Stimulated activated CD8-positive, alpha-beta memory T cell treated with anti-CD3 and anti-CD28 coated beads, Interleukin-7, amount 100 ng/mL, for 1 hour (primary cell): ENCODE measurements at places on chromosomes 1 and 21.

DNA sequence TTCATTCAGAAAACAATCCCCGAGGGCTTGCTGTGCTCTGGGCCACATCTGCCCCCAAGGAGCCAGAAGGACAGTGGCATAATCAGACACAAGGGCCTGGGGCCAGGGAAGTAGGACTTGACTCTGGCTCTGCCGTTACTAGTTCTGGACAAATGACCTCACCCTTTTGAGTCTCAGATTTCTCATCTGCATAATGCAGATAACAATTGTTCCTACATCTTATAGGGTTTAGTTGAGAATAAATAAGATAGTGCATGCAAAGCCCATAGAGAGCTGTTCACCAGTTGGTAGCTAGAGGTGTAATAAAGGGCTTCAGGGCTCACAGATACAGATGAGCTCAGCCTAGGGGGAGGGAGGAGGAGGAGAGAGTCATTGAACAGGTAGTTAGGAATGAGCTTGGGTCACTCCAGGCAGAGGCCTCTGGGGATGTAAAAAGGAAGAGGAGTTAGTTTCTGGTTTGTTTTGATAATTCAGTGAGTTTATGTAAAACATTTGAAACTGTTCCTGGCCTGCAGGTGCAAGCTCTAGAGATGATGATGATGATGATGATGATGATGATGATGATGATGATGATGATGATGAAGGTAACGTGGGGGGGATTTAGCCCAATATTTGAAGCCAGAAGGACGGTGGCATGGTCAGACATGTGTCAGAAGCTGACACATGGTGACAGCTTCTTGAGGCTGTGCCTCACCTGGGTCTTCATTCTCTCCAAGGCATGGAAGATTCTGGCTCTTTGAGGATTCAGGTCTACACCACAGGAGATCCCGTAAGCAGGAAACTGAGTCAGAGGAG is 858 bp downstream of the LACTBL1 start:
- DNase-seq = no peak

- no peak for DNase-seq
Measured at GRCh38 chr1:169497317-169497716, 11.6 kb upstream of the SLC19A2 start.

GRCh38 chr1:157073944-157074685 is 25.5 kb downstream of the ETV3L start:
- no peak for DNase-seq

GRCh38 chr1:54882519-54882918 is 4.5 kb downstream of the DHCR24 start:
- DNase-seq = no peak

GRCh38 chr1:184825571-184825970 is 70.9 kb upstream of the EDEM3 start:
- no peak for DNase-seq

- DNase-seq = no peak
Measured at GRCh38 chr1:244118109-244118761, 67.2 kb downstream of the ZBTB18 start.

- DNase-seq = no peak
Measured at GRCh38 chr1:25091658-25092057, 140.6 kb downstream of the SYF2 start.

GRCh38 chr1:74712881-74713280 is 20.0 kb downstream of the CRYZ start:
- no peak for DNase-seq

GRCh38 chr1:170360601-170361000 is 171.4 kb upstream of the GORAB start:
- DNase-seq = no peak

DNA sequence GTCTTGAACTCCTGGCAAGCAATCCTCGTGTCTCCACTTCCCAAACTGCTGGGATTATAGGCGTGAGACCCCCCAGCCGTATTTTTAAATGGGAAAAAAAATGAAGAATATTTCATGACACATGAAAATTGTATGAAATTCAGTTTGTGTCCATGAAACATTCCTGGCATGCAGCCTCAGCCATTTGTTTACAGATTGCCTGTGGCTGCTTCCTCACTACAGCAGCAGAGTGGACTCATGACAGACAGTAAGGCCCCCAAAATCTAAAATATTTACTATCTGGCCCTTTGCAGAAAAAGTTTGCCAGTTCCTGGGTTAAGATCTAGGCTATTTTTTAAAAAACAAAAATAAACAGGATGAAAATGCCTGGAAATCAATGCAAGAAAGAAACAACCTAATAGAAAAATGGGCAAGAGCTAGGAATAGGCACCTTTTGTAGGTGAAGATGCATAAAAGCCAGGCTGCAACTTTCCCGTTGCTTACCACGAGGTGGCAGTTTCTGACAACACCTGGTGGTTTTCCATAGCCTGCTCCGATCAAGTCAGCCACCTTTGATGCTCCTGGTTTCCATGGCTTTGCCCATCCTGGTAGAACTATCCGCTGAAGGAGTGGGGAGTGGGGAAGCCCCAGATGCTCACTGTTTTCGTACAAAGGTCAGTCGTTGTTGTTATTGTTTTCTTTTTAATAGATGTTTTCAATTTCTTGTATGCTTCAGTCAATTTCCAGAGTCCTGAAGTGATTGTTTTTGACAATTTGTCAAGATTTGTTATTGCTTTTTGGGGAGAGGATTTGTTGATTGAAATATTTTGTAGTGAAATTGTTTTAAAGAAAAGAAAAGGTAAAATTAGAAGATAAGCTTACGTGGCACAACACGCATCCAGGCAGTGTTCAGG is 24.3 kb downstream of the UBE2Q1 start:
- no peak for DNase-seq

DNA sequence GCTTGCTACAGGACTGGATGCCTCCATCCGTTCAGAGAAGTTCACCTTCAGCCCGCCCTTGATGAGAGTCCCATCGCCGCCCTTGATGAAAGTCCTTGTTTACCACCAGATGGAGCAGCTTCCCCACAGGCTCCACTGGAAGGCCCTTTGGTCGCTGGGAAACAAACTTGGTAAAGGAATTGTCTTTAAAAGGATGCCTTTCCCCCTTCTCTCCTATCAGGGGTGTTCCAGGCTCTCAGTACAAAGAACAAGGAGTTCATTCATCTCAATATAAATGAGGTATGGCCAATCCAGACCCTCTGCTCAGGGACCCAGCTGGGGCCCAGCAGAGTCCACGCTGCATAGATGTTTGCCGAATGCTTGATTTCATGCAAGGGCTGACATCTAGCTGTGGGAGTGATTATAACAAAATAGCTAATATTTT is 50.8 kb downstream of the CAPN9 start:
- no peak for DNase-seq

GRCh38 chr1:113194846-113195830 is 122.1 kb downstream of the LRIG2 start:
- DNase-seq = no peak

DNA sequence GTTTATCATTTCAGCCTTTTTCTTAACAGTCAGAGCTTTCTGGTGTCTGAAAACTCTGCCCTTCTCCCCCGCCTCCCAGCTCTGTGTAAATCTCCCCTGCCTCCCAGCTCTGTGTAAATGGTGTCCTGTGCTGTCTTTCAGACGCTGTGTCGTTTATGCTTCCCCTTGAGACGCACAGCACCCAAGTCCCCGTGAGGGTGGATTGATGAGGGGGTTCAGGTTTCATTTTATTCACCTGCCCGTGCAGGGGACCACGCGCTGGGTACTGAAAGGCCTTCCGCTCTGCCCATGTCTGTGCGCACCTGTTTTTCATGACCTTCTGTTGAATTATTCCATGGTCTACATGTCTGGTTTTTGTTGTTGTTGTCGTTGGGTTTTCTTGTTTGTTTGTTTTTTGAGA is 108.2 kb upstream of the COL6A1 start:
- DNase-seq = no peak

- DNase-seq = no peak
Measured at GRCh38 chr1:15678578-15678977, 5.5 kb upstream of the PLEKHM2 start.

DNA sequence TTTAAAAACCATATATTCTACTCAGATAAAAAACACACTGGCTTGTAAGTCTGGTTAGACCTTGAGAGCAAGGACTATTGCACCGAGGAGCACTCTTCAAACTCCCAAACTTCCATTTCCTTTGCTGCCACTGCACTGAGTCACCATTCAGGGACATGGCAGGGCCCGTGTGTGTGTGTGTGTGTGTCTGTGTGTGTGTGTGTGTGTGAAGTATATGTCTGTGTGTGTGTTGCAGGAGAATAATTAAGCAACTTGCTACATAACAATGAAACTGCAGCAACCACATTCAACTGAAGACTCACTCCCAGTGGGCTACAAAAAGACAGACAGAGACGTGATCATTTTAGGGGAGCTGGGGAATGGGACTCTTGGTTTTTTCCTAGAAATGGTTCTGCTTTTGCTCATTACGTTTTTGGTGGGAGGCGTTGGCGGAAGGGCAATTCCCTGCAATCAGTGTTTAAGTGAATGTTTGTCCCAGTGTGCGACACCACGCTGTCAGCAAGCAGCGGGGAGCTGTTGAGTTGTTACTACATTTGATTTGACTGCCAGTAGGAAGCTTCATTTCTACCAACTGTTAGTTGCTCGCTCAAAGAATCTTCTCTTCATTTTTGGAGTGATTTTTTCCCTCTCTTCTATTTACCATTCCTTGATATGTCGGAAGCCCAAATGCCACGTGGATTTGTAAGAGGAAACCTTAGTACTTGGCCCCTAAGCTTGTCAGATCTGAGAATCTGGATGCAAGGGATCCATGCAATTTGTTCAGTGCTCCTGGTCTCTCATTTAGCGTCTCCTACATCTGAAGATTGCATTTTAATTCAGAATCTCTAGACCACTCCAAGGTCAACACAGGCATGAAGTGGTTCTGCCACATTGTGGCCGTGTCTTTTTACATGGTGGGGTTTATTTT is 36.1 kb downstream of the ESRRG start:
- no peak for DNase-seq

DNA sequence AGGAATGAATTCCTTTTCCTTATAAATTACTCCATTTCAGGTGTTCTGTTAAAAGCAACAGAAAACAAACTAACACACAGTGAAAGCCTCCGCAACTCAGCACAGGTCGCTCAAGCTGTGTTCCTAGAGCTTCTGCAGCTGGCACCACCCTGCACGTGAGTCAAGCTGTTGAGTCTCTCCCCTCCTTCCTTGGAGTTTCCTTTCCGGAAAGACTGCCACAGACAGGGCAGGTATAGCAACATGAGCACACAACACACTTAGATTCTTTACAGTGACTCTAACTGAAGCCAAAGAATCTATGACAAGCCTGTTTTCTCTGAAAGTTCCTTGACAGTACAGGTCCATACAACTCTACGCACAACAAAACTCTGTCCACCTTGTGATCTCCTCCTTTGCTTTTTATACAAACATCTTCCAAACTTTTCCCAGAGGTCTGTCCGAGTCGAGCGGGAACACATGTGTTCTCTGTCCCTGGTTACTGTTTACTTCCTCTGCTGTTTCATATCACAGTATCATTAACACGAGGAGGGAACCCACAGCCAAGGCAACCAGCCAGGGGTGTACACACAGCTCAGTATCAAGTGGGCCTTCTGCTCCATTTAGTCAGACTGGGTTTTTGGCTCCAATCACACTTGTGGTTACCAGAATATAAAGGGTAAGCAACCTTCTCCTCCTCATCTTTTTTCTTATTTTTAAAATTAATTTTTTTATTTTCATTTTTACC is 38.7 kb upstream of the DESI2 start:
- DNase-seq = no peak

GRCh38 chr1:50110656-50111055 is 1.9 kb downstream of the ELAVL4 start:
- DNase-seq = no peak

DNA sequence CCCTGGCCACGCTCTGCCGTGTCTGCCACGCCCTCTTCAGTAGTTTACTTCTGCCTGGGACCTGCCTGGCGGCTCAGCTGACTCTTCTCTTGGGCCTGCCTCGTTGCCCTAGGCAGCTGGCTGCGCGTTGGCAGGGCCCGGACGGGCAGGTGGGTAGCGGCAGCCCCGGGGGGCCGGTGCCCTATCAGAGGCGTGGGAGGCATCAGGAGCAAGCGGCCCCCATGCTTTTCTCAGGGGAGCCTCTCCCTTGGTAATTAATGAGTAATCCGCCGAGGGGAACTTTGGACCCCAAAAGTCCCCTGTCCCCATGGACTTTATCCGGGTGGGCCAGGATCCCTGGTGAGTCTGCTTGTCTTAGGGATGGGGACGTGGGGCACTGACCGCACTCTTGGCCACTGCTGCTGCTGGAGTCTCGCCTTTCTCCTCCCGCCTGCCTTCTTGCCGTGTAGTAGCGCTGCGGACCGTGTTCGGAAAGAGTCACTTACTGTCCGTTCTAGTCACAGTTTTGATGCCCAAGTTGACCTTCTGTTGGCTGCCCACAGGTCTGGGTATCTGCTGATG is 22.7 kb downstream of the SKI start:
- DNase-seq = no peak

- no peak for DNase-seq
Measured at GRCh38 chr1:29638281-29638680, 402.0 kb downstream of the PTPRU start.

- DNase-seq = no peak
Measured at GRCh38 chr1:183675381-183675780, 22.3 kb upstream of the APOBEC4 start.

DNA sequence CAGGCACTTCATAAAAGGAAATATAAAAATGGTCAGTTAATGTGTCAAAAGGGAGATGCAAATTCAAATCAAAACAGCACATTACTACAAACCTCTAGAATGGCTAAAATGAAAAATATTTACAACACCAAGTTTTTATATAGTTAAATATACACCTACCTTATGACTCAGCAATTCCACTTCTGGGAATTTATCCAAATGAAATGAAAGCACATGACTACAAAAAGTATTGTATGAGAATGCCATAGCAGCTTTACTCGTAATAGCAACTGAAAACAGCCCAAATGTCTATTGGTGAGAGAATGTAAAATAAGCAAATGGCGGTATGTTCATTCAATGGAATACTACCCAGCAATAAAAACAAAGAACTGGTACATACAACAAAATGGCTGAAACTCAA is 175.8 kb upstream of the SPAG17 start:
- no peak for DNase-seq

GRCh38 chr1:157390651-157391050 is 161.7 kb downstream of the FCRL5 start:
- DNase-seq = no peak

DNA sequence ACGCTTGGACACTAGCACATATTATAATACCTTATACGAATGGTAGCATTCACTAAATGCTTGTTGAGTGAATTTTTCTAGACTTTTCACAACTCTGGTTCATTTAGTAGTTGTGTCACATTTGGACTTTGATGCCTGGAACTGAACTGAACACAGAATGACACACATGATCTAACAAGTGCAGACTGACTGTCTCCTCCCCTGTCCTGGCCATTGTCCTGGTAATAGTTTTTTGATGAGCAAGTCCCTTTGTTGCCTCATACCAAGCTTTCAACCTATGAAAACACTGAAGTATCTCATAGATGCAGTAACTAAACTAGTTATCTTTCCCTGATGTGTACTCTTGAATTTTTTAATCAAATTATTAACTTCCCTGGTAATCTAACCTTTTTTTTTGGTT is 66.4 kb downstream of the LRRC8D start:
- DNase-seq = no peak
